ENCODE measurements at places on chromosomes 7 and 10. TPM values are rescaled to one million over a fixed set of nuclear protein-coding genes. Genes with fewer than 3 reads are reported as not detected.

STK31 gene
- 0.20 TPM for total RNA-seq

ZNF722 gene
- total RNA-seq = not detected

PON1 gene
- total RNA-seq = 0.78 TPM

OR9A2 gene
- 0.29 TPM for total RNA-seq
